Fibroblast of the aortic adventitia (primary cell): ENCODE measurements at places on chromosomes 6 and 20.

GRCh38 chr6:56699066-56699654 lies 56.5 kb upstream of the DST start:
- DNase-seq, result peak; percentile 70

- no peak for DNase-seq
Measured at GRCh38 chr20:54704032-54704635, 228.7 kb downstream of the DOK5 start.

DNA sequence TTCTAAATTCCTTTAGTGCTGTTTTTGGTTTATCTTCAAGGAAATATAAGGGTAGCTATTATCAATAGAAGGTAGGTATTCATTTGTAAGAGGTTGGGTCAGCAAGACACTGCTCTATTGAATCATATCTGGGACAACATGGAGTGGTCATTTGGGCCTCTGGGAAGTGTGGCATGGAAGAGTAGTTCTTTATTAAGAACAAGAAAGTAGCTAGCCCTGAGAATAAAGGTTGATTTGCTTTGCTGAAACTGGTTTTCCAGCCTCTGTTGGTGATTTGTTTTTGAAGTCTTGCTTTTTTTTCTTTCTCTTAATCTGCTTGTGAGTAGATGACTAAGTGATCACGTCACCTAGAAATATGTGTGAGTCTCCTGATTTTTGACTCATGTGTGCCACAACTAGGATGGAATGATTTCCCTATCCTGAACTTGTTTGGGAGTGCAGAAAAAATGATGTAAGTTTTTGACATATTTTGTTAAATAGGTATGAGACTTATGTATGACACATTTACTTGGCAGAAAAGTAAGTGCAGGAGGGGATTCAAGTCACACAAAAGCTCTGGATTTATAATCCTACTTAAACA lies 381.8 kb downstream of the CENPW start:
- peak; percentile 97 for DNase-seq

GRCh38 chr6:4582506-4583417 lies 193.4 kb upstream of the CDYL start:
- peak; percentile 87 for DNase-seq

DNA sequence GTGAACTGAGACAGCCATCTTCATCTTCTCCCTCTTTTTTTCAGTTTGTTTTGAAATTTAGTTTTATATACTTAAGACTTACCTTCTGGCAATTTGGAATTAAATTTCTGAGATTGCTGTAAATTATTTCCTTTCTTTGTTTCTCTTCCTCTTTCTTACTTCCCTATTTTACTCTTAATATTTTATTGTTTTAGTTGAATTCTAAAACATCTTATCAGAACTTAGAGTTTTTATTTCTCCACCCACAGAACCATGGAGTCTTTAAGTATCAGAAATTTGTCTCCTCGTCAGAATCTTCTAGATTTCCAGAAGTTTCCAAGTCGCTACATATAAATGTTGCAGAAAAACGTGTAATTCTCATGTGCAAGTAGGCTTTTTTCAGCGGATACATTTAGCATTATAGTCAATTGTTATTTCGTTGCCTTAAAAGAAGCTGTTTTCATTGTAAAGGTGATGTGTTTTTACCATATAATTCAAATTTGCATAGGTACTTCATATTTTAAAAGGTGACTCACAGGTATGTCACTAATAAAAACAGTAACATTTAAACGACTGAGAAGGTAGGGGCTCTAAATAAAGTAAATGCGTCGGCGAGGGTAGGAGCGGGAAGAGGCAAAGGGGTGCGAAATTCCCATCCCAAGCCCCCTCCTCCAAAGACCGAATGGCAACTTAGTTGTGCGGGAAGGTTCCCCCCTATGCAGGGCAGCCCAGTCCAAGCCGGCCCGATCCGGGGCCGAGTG lies 866 bp upstream of the MYO6 start:
- DNase-seq, result no peak

GRCh38 chr6:19869464-19869863 lies 32.3 kb downstream of the ID4 start:
- no peak for DNase-seq

DNA sequence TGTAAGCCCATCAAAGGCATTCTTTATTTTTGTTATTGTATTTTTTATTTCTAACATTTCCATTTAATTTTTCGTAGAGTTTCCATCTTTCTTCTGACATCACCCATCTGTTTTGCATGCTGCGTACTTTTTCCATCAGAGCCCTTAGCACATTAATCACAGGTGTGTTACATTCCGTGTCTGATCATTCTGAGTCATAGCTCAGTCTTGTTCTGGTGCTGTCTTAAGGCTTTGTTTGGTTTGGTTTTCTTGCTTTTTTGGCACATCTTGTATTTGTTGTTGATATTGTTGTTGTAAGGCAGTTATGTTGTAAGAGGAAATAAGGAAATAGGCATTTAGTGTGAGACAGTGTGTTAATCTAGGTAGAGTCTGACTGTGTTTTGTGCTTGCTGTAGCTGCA lies 214.6 kb upstream of the CDH4 start:
- DNase-seq, result no peak

GRCh38 chr6:119957195-119957594 lies 607.6 kb upstream of the MAN1A1 start:
- DNase-seq, result no peak

- DNase-seq, result no peak
Measured at GRCh38 chr6:160358225-160359119, 10.3 kb downstream of the SLC22A3 start.

GRCh38 chr20:1626528-1627199 lies 6.9 kb upstream of the SIRPB1 start:
- DNase-seq, result no peak

DNA sequence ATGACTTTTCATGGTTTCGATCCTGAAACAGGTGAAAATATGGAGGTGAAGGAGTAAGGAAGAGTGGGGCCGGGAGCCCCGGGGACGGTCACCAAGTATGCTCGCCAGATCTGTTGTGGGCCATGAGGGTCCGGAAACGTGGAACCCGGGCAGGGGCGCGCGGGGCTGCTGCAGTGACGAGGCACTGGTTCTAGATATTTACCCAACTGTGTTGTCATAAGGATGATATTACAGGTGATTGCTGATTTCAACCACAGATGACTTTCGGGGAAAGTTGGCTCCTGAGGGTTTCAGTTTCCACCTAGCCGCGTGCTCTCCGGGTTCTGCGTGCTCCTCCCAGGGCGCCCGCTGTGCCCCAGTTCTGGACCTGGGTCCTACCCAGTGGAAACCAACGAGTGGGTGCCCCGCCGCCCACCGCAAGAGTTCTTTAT lies 12.2 kb downstream of the RAET1G start:
- no peak for DNase-seq

GRCh38 chr6:37984578-37984977 lies 165.1 kb downstream of the ZFAND3 start:
- DNase-seq, result no peak

GRCh38 chr20:63196768-63197470 lies 19.0 kb downstream of the YTHDF1 start:
- no peak for DNase-seq
